Testis (tissue), 5 donors: ENCODE measurements at places on chromosomes 2 and 18. TPM values are rescaled to one million over a fixed set of nuclear protein-coding genes. Genes with fewer than 3 reads are reported as not detected.

Gene UGT1A5
- total RNA-seq, result 0.16 TPM

Gene PCARE
- 1.0 TPM for total RNA-seq

DNA sequence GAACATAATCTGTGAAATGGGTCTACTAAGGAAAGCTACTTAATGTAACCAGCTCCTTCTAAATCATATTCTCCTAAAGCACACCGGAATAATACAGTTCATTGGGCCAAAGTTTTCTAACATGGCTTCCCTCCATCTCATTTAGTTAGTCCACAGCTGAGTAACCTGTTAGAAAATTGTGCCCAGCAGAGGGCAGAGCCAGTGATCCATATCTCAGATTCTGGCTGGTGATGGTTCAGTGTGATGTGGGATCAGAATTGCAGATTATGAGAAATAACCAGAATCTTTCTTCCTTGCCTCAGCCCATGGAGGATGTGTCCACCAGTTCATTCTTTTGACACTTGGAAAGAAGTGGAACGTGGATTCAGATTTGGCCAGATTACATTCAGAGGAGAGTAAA, 9.4 kb upstream of the CTLA4 start:
- no peaks in the 10 kb centered on the region for H3K36me3 ChIP-seq
- no peak for DNase-seq
- no peaks in the 10 kb centered on the region for H3K4me1 ChIP-seq

Gene MC2R
- not detected for total RNA-seq

GRCh38 chr18:72738136-72738535, 129.7 kb downstream of the NETO1 start:
- H3K4me3 ChIP-seq, result no peak overlapping the region
- no peaks in the 10 kb centered on the region for H3K4me1 ChIP-seq
- no peaks in the 10 kb centered on the region for H3K36me3 ChIP-seq
- no peaks in the 10 kb centered on the region for H3K27me3 ChIP-seq

DNA sequence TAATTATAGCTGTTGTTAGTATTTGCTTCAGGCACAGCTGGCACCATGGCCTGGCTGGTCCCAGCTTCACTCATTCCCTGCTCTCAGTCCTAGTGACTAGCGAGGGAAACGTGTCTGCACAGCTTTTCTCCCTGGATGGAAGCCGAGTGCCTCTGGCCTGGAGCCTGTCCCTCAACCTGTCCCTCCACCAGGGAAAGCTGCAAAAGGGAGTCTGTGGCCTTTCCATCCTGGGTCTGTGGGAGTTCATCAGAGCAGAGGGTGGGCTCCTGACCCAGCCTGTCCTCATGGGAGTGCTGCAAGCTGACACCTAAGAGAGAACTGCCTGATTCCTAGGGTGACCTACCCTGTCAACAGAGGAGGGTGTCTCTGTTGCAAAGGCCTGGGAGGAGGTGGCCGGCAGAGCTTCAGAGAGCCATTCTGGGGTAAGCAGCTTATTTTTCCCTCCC, 118.3 kb downstream of the CAPN13 start:
- no peak for DNase-seq
- peaks cover 17% of the 10 kb centered on the region for H3K4me1 ChIP-seq
- no peaks in the 10 kb centered on the region for H3K27me3 ChIP-seq
- H3K27ac ChIP-seq, result no peak overlapping the region
- no peak overlapping the region for H3K4me3 ChIP-seq

Gene FEV
- not detected for total RNA-seq

- H3K36me3 ChIP-seq, result no peaks in the 10 kb centered on the region
- H3K27ac ChIP-seq, result no peak overlapping the region
- H3K4me1 ChIP-seq, result no peaks in the 10 kb centered on the region
- H3K4me3 ChIP-seq, result no peak overlapping the region
- no peaks in the 10 kb centered on the region for H3K27me3 ChIP-seq
Observed at GRCh38 chr2:80016171-80016570, 288.4 kb downstream of the LRRTM1 start.

Gene REEP1
- total RNA-seq, result 342 TPM

Gene GPR45
- total RNA-seq, result 0.68 TPM

DNA sequence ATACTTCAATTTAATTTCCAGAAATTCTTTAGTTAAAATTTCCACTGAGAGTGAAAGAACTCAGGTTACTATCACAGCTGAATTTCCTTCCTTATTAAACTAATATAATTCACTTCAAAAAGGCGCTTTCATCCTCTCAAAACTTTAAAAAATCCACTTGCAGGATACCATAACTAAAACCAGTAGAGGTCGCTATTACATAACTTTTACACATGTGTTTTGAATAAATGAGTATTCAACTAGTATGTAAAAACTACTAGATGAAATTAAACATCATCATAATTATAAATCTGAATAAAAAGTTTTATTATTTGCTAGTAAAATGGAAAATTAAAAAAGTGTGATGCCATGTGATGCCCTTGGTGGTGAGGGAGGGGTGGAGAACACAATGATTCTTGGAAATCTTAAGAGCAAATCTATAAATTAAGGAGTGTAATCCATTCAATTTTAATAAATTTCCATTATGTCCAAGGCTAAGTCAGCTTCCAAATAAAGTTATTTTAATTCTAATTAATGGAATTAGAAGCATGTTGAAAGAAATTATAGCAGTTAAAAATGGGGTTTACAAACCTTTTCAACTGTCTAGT, 61.4 kb downstream of the SOS1 start:
- no peaks in the 10 kb centered on the region for H3K27me3 ChIP-seq
- no peak overlapping the region for H3K4me3 ChIP-seq
- no peak overlapping the region for H3K27ac ChIP-seq
- H3K4me1 ChIP-seq, result no peaks in the 10 kb centered on the region
- no peaks in the 10 kb centered on the region for H3K36me3 ChIP-seq

- no peak overlapping the region for H3K4me3 ChIP-seq
- no peaks in the 10 kb centered on the region for H3K4me1 ChIP-seq
- no peak for DNase-seq
- H3K36me3 ChIP-seq, result no peaks in the 10 kb centered on the region
Observed at GRCh38 chr18:2236232-2236631, 335.1 kb downstream of the METTL4 start.

GRCh38 chr2:41879235-41879916, 168.4 kb upstream of the PKDCC start:
- peak; percentile 48 for DNase-seq
- H3K36me3 ChIP-seq, result no peaks in the 10 kb centered on the region
- H3K27ac ChIP-seq, result peak overlapping the region; percentile 65

GRCh38 chr2:63700271-63700670, 111.5 kb downstream of the MDH1 start:
- no peaks in the 10 kb centered on the region for H3K36me3 ChIP-seq
- no peak overlapping the region for H3K27ac ChIP-seq
- no peaks in the 10 kb centered on the region for H3K4me1 ChIP-seq
- DNase-seq, result no peak
- H3K27me3 ChIP-seq, result no peaks in the 10 kb centered on the region

Gene ERFE
- 9.5 TPM for total RNA-seq

Gene CRYGD
- total RNA-seq, result not detected

Gene CRYGC
- not detected for total RNA-seq

Gene NT5C1B
- total RNA-seq, result 59.4 TPM

Gene COPS7B
- 68.8 TPM for total RNA-seq

GRCh38 chr2:28533044-28533680, 37.3 kb downstream of the PLB1 start:
- no peak overlapping the region for H3K4me3 ChIP-seq
- DNase-seq, result no peak
- no peak overlapping the region for H3K27ac ChIP-seq
- H3K27me3 ChIP-seq, result no peaks in the 10 kb centered on the region

DNA sequence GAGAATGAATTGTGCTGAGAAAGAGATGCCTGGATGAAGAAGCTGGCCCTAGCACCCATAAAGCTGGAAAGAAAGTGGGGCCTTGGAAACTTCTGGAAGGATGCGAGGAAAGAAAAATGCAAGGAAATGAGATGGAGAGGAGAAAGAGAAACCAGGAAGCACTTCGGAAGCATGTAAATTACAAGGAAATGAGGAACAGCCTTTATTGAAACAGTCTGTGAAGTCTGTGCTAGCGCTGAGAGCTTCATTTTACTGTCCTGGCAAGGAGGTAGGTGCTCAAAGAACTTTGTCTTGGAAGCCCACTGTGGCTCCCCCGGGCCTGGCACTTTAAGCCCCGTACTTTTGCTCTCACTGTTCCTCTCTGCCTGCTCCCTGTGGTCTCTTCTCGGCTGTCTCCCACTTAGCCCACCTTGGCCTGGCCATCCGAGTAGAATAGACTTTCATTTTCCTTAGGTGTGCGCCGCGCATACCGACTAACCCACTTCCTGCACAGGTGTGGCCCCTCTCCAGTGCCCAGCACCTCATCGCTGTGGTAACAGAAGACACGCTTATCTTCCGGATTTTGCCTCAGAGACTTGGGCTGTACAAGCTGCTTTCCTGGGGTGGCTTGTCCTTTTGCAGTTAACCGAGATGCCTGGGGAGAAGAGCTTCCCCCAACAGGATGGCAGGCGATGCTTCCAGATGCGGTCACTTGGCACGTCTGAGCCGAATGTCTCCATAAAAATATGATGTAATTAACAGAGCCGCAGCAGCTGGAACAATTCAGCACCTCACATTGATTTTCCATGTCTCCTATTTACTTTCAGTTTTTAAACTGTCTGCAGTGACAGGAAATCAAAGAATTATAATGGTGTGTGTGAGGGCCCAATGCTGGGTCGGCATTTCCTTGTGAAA, 199.6 kb downstream of the HRH4 start:
- no peaks in the 10 kb centered on the region for H3K27me3 ChIP-seq
- H3K4me3 ChIP-seq, result peak overlapping the region; percentile 33
- peak; percentile 16 for DNase-seq
- H3K4me1 ChIP-seq, result no peaks in the 10 kb centered on the region
- H3K36me3 ChIP-seq, result no peaks in the 10 kb centered on the region
